ENCODE measurements at places on chromosomes 2 and 18.

DNA sequence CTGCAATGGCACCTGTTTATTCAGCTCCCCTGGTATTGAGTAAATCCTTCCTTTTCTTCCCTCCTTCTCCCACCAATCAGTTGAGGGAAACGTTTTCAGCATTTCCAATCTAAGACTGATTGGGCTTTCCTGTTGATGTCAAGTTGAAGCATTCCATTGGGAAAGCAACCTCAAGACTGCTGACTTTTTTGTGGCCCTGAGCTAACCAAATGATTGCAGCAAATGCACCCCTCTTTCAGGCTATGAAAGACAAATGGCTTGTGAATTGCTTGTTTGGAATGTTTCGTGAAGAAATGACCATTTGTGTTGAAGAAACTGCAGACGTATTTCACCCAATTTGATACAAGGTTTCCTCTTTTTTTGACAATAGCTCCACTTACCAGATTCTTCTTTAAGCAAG lies 303.5 kb downstream of the EPHA4 start:
- DNase-seq: no peak

GRCh38 chr2:121731366-121731765 lies 5.3 kb downstream of the NIFK start:
- DNase-seq: no peak

GRCh38 chr2:54626131-54626530 lies 97.3 kb upstream of the EML6 start:
- no peak for DNase-seq

- DNase-seq: no peak
These were observed 18.2 kb downstream of the TTR start for GRCh38 chr18:31609886-31610285.

GRCh38 chr2:30481323-30481800 lies 34.3 kb downstream of the LCLAT1 start:
- DNase-seq: peak; percentile 34

GRCh38 chr2:219354582-219354981 lies 22.0 kb upstream of the RESP18 start:
- DNase-seq: no peak

DNA sequence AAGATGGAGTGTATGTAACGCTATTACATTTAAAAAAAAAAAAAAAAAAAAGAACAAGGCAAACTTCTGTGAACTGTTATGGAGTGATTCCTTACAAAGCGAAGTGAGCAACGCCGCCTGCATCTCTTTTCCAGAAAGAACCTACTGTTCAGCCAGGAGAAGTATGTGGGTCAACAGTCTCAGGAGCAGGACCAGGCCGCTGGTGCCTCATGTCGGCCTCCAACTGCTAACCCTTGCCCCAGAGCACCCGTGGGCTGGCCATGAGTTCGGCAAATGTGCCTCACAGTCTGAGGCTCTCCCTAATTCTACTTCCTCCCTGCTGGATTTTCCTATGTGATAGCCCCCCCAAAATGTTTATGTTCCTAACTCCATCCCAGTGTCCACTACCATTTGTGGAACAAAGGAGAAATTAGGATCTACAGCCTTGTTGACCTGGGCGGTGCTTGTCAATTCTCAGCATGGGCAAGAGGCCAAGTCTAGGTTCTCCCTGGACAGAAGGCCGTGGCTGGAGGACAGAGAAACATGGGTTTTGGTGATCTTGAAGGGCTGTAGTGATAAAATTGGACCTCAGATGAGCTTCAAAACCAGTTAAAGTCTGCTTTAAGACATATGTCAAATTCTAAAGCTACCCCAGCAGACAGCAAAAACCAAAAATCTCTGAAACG lies 15.9 kb downstream of the FAM168B start:
- DNase-seq: no peak

- no peak for DNase-seq
These were observed 53.3 kb upstream of the NFU1 start for GRCh38 chr2:69490486-69490885.

DNA sequence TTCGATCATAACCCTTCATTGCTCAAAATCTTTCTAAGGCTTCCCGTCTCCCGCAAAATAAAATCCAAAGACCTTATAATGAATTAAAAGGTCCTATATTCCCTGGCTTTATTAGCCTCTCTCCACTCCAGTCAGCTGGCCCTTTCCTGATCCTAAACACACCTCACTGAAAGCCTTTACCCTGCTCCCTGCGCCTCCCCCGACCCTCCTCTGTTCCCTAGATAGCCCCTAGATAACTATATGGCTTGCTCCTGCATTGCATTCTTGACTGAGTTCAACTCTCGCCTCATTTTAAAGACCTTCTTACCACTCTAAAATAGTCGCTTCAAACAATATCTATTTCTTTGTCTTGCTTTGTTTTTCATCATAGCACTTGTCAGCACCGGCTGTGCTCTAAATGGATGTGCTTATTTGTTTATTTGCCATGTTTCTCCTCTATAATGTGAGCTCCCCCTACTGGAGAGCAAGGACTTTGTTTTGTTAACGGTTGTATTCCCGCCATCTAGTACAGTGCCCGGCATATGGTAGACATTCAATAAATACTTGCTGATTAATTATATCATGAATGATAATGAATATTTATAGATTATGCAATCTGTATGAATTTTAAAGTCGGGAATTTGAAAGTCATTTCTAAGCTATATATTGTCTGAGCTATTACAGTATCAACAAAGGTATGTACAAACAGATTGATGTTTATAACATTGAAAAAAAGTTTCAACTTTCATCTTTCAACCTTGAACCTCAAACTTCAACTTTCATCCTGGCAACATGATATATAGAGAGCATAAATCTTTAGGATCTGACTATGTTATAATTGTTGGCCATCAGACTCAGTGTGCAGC lies 32.4 kb upstream of the VIT start:
- peak; percentile 84 for DNase-seq

DNA sequence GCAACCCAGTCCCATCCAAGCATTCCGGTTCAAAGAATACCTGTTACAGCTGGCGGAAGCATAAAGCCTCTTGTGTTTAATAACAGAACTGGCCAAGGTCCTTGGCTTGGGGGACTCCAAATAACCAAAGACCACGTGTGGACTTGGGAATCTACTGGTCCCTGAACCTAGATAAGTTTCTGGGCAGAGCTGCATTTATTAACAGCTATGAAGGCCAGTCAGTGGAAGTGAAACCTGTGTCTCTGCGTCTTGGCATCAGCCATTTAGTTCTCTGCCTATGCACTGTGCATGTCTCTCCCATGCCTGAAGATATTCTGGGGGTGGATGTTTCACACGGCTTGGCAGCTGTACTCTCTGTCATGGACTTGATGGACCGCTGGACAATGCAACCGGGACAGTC lies 137.7 kb downstream of the CCBE1 start:
- DNase-seq: no peak

DNA sequence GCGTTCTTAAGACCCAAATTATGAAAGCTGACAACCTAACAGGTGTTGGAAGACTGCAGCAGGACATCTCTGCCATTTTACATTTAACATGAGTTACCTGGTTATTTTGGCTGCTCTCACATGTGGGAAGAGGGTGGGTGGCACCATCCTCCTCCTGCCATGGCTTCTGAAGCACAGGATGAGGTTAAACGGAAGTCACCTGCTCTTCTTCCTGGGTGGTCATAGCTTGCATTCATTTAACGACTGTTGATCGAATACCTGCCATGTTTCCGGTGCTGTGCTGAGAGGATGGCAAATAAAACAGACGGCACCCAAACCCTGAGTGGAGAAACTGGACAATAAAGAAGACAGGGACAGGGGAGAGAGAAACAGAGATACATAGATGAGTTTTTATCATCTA lies 118.0 kb downstream of the RHBDD1 start:
- no peak for DNase-seq

GRCh38 chr18:46176001-46176400 lies 71.8 kb downstream of the HAUS1 start:
- DNase-seq: no peak

GRCh38 chr2:236612737-236613136 lies 43.1 kb downstream of the ACKR3 start:
- DNase-seq: no peak

GRCh38 chr2:19863303-19864041 lies 38.3 kb downstream of the TTC32 start:
- DNase-seq: peak; percentile 48

- no peak for DNase-seq
These were observed 185.5 kb upstream of the SETBP1 start for GRCh38 chr18:44495151-44495550.

- peak; percentile 52 for DNase-seq
These were observed 79.0 kb downstream of the TTC21B start for GRCh38 chr2:165874445-165875039.

Data from fibroblast of skin of right biceps (primary cell).